ENCODE measurements at places on chromosomes 4 and X. TPM values are rescaled to one million over a fixed set of nuclear protein-coding genes. Genes with fewer than 3 reads are reported as not detected.

The CT45A2 gene
- not detected for total RNA-seq

The P2RY4 gene
- not detected for total RNA-seq

The MAGEE1 gene
- 3.6 TPM for total RNA-seq

GRCh38 chrX:136866337-136867095 is 14.0 kb downstream of the RBMX start:
- DNase-seq = no peak
- H3K27ac ChIP-seq = no peak overlapping the region
- H3K4me3 ChIP-seq = no peak overlapping the region
- H3K36me3 ChIP-seq = peaks cover 10% of the 10 kb centered on the region

DNA sequence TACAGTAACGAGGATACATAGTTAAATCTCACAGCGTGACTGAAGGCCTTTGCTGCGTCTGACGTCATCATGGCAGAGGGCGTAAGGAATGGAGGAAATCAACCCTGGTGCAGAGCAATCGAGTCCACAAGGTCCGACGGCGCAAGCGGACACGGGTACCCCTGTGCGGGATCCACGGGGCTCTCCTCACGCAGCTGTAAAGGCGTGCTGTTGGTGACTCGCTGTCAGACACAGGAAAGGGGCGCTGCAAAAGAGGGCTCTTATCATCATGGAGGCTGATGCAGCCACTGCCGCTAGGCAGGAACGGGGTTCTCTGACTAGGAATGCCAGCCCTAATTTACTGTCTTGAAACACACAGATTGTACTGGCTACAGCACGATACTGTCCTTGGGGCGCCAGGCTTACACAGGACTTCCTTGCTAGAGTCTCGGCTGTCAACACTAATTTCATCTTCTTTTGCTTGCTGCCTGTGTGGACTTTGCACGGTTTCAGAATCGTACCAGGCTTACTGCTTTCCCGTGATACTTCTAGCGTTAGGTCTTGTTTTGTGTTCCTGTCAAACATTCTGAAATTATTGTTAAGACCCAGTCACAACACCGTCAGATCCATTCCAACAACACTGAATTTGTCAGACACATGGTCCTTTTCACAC is 13.6 kb downstream of the RNF212 start:
- H3K36me3 ChIP-seq = no peaks in the 10 kb centered on the region
- no peak for DNase-seq
- no peaks in the 10 kb centered on the region for H3K4me1 ChIP-seq
- no peak overlapping the region for H3K4me3 ChIP-seq
- no peaks in the 10 kb centered on the region for H3K27me3 ChIP-seq

DNA sequence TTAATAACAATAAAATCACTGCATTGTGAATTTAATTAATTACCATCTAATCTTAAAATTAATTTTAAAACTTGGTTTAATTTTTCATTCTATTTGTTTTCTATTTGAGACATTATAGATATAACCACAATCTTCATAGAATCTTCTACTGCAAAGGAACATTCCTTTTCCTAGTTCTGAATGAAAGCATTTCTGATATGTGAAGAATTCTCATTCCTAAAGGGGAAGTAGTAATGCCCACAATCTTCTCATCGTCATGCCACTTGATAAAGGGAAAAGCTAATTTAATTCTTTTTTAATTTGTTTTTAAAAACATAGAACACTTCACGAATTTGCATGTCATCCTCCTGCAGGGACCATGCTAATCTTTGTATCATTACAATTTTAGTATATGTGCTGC is 23.7 kb downstream of the MGARP start:
- DNase-seq = no peak
- H3K4me1 ChIP-seq = no peaks in the 10 kb centered on the region
- H3K4me3 ChIP-seq = no peak overlapping the region

DNA sequence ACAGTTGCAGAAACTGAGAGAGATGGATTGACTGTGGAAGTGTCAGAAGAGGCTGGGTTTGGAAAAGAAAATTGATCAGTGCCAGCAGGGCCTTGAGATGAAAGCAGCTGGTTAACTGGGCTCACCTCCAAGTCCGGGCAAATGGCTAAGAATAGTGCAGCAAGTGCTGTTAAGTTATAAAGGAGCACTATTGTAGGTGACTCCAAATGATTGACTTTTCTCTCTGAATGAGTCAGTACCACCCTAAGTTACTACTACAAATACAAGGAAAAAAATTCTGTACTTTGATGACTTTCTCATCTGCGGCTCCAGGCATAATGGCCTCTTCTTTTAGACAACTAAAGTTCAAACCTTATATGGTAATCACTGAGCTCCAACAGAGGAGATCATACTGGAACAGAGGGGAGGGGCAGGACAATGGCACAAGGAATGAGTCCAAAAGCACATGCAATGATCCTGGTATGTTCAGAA is 733.4 kb upstream of the INTU start:
- H3K27ac ChIP-seq = no peak overlapping the region
- H3K4me1 ChIP-seq = no peaks in the 10 kb centered on the region
- no peak overlapping the region for H3K4me3 ChIP-seq
- no peaks in the 10 kb centered on the region for H3K36me3 ChIP-seq
- DNase-seq = no peak

All from neural progenitor cell (in vitro differentiated cells).